ENCODE measurements at places on chromosomes 11 and 22. TPM values are rescaled to one million over a fixed set of nuclear protein-coding genes. Genes with fewer than 3 reads are reported as not detected.
A peak's percentile ranks its signal among the peaks of the same experiment; 100 is the strongest.

DNA sequence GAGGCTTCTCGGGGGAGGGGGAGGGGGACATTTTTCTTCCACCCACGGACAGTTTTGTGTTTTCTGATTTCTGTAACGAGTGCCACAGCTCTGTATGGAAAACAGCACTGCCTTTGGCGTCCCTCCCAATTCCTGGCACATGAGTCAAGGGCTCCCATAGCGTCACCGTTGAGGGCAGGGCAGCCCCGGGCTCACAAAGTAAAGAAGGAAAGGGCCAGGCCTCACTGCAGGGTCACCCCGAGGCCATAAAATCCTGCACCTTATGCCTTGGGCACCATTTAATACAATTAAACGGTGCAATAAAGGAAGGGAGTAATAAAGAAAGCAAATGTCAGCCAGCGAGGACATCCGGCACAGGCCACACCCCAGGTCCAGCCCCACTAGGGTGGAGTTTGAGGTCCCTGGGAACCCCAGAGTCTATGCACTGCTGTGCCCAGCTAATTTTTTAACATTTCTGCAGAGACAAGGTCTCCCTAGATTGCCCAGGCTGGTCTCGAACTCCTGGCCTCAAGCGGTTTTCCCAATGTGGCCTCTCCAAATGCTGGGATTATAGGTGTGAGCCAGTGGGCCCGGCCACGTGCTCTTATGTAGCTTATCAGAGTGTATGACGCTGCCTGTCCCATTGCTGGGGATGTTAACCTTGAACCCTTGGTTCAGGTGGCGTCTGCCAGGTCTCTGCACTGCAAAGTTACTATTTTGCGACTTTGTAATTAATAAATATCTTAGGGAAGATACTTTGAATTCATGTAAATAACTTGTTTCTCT is 13.6 kb upstream of the MUC2 start:
- no peak for DNase-seq

GRCh38 chr11:69498614-69499175 is 17.2 kb downstream of the LINC01488 start:
- no peak for DNase-seq

The GLYAT gene
- total RNA-seq = not detected

The MYOD1 gene
- total RNA-seq = not detected

The BBOX1 gene
- not detected for total RNA-seq

The TENM4 gene
- not detected for total RNA-seq

DNA sequence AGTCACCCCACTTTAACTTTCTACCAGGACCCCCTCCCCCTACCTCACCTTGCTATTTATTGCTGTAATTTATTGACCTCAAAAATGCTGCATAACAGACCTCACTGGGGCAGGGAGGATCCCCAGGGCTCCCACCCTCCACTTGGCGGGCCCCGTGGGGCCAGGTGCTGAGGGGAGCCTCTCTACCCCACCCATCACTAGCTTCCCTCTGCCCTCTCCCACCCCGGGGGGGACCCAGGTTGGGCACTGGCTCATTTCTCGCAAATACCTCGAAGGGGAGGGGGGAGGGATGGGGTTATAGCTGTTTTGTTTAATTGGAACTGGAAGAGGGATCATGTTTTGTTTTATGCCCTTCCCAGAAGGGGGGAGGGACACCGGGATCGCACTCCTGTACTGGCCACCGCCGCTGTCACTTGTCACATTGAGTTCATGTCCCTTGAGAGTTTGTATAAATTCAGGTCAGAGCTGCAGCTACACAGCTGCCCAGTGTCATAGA is 16.3 kb upstream of the TMEM191C start:
- no peak for DNase-seq

- DNase-seq = peak; percentile 23
Observed at GRCh38 chr11:85737738-85738137, 51.7 kb upstream of the CCDC89 start.

The SLC16A8 gene
- total RNA-seq = not detected

The ANGPTL5 gene
- total RNA-seq = not detected

GRCh38 chr11:126704096-126704495 is 296.5 kb downstream of the KIRREL3 start:
- no peak for DNase-seq

GRCh38 chr11:8030526-8031247 is 43.5 kb downstream of the EIF3F start:
- no peak for DNase-seq

The VPS11 gene
- total RNA-seq = 20.5 TPM

The MS4A3 gene
- total RNA-seq = not detected

DNA sequence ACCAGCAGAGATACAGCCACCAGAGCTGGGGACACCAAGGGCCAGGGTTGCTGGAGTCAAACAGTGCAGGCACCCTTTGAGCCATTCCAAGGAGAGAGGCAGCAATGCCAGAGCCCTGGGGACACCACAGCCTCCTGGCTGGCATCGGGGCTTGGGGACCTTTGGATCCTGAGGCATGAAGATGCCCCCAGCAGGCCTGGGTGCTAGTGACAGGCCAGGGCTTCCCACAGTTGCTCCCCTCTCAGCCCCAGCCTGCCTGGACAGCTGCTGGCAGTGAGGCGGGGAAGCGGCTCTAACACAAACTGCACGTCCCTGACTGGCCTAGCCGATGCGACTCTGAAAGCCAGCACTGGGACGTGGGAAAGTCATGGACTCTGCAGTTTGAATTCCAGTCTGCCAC is 2.7 kb downstream of the CD5 start:
- DNase-seq = peak; percentile 42

DNA sequence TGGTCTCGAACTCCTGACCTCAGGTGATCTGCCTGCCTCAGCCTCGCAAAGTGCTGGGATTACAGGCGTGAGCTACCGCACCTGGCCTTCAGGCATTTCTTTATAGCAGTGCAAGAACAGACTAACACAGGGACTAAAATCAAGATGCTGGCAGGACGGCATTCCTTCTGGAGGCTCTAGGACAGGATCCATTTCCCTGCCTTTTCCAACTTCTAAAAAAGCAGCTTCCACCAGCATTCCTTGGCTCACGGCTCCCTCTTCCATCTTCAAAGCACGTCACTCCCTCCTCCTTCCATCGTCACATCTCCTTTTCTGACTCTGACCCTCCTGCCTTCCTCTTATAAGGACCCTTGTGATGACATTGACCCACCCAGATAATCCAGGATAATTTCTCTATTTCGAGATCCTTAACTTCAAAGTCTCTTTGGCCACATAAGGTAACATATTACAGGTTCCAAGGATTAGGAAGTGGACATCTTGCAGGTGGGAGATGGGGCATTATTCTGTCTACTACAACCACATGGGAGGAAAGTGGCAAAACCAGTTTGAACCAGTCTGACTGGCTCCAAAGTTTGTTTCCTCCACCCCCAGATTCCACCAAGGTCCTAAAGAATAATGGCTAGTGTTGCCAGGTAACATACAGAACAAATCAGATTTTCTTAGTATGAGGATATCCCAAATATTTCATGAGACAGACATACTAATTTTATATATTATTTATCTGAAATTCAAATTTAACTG is 172.5 kb downstream of the MN1 start:
- DNase-seq = no peak

DNA sequence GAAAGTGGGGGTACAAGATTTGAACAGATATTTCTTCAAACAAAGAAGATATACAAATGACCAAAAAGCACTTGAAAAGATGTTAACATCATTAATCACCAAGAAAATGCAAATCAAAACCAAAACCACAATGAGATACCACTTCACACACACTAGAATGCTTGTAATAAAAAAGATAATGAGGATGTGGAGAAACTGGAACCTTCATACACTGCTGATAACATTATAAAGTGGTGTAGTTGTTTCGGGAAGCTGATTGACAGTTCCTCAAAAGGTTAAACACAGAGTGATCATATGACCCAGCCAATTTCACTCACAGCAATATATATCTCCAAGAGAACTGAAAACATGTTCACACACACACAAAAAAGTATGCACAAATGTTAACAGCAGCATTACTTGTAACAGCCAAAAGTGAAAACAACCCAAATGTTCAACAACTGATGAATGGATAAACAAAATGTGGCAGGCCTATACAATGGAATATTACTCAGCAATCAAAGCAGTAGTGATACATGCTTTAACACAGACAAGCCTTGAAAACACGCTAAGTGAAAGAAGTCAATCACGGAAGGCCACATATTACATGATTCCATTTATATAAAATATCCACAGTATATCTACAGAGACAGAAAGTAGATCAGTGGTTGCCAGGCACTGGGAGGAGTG is 15.1 kb downstream of the PITPNB start:
- no peak for DNase-seq

The GTSE1 gene
- 39.9 TPM for total RNA-seq

The PHLDA2 gene
- total RNA-seq = 3.1 TPM

- DNase-seq = peak; percentile 28
Observed at GRCh38 chr11:74288161-74288560, 23.3 kb downstream of the P4HA3 start.

The OTOG gene
- not detected for total RNA-seq

DNA sequence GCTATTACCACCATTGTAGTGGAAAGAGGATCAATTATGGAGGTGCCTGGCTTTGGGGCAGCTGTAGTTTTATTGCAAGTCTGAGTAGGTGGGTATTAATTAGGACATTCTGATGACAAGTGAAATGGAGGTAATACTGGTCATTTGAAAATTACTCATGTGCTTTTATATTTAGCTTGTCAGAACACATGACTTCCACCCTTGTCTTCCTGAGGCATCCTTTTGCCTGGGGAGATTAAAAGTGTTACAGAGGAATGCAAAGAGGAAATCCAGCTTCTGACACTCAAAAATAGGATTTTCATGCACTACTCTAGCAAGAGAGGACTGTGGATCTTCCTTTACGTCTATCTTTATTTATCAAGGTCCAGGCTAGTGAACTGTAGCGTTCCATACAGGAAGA is 44.7 kb upstream of the CAPRIN1 start:
- DNase-seq = no peak

- no peak for DNase-seq
Observed at GRCh38 chr11:46249103-46249937, 28.1 kb upstream of the CREB3L1 start.

DNA sequence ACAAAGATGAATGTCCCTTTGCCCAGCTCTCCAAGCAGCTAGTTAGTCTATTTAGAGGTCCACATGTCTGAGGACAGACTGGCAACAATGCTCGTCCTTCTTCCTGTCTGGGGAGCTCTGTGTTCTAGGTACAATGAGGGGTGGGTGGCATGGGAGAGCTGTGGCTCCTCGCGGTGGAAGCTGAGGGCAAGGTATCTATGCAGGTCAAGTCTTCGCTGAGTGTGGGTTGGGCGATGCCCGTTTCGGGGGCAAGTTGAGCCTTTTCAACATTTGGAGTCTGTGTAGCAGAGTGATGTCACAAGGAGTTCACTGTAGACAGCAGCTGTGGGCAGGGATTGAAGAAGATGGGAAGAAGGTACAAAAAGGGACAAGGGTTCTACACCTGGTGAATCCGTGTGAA is 163.2 kb downstream of the FEZ1 start:
- no peak for DNase-seq

The SCN3B gene
- total RNA-seq = not detected

The FGF3 gene
- not detected for total RNA-seq

GRCh38 chr11:2730272-2731129 is 30.7 kb upstream of the KCNQ1OT1 start:
- DNase-seq = no peak

DNA sequence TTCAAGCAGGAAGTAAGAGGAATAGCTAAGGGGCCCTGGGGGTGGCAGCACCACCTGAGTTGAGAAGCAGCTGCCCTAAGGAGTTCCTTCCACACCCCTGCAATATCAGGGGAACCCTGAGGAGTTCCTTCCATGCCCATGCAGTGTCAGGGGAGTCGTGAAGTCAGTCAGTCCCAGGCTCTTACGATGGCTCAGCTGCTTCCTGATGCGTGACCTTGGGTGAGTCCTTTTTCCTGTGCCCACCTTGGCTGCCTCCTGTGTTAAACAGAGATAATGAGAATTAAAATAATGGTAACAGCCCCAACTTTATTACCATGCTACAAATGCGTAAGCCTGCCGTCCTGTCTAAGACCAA is 181.1 kb downstream of the MIAT start:
- DNase-seq = no peak

- DNase-seq = no peak
Observed at GRCh38 chr22:49699476-49699875, 128.2 kb downstream of the BRD1 start.

DNA sequence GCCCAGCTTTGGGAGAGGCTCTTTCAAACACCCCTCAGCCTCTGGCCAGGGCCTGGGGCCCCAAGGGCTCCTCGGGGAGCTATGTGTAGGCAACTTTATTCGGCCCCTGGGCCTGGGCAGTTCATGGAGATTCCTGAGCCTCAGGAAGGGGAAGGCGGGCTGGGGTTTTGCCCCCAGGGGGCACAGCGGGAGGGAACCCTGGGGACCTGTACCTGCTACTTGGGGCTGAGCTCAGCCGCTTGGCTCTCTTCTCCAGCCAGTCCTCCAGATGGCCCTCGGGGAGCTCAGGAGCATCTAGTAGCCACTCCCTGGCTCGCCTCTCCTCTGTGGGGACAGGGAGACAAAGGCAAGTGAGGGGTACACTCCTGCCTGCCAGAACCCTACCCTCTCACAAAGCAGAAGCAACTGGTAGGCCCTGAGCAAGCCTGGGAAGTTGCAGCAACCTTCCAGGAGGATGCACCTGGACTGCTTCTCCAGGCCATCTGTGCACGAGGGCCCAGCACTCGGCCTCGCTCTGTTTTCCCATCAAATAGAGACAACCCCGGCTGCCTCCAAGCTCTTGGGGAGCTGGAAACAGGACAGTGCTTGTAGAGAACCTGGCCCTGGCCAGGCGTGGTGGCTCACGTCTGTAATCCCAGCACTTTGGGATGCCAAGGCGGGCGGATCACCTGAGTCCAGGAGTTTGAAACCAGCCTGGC is 18.5 kb downstream of the CABP7 start:
- DNase-seq = no peak

The CABP4 gene
- total RNA-seq = 0.37 TPM
